ENCODE measurements at places on chromosomes 3 and 15.

DNA sequence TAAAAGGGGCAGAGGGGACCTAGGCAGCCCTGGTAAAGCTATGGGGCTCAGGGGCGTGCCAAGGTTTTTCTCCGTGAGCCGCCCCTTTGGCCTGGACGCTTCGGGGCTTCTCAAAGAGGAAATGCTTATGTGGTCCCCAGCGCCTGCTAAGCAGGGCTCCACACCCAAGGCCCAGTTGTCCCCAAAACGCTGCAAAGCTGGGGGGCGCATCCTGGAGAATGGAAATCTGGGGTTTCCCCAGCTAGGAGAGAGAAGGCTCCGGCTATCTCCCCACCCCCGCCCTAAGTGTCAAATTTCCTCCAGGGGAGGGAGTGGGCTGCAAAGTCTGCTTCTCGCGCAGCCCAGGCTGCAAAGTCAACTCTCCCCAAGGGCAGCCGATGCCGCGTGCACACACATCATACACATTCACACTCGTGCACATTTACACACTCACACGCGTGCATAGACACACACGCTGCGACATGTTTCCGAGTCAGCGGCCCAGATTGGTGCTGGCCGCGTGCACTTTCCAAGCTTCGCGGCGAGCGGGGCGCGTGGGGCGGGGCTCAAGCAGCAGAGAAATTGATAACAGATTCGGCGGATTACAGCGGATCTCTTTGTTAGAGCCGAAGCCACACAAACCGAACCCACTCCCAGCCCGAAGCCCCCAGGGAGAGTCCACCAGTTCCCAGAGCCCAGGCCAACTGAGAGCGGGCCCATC, 4.5 kb downstream of the WNT5A start:
- DNase-seq, result peak; percentile 26

DNA sequence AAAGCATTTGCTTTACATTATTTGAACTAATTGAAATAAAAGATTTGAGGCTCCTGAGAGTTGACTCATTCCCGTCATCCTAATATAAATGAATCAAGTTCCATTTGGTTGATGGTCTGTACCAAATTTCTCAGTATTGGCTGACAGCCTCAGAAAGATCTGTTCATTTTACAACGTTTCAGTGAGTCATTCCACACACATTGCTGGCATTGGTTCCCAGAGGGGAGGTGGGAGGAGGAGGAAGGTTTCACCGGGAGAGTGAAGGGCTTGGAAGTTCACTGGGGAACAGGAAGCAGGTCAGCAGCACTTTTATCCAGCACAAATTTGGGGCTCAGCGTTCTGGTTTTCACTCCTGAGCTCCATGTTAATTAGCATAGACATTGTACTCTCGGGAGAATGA, 176.7 kb upstream of the CADPS start:
- no peak for DNase-seq

GRCh38 chr3:165768680-165769079, 68.5 kb downstream of the BCHE start:
- no peak for DNase-seq

GRCh38 chr3:152574461-152575079, 260.4 kb upstream of the P2RY1 start:
- DNase-seq, result peak; percentile 26

- DNase-seq, result no peak
These were observed 106.1 kb downstream of the WDR76 start for GRCh38 chr15:43932907-43933306.

GRCh38 chr3:43156812-43157455, 51.1 kb upstream of the POMGNT2 start:
- no peak for DNase-seq

- no peak for DNase-seq
These were observed 299.3 kb upstream of the LYSMD4 start for GRCh38 chr15:100032358-100033085.

GRCh38 chr3:28268989-28269388, 27.6 kb downstream of the CMC1 start:
- no peak for DNase-seq

GRCh38 chr3:179227349-179227748, 23.6 kb downstream of the KCNMB3 start:
- DNase-seq, result no peak

- DNase-seq, result no peak
These were observed 19.6 kb downstream of the ZIC1 start for GRCh38 chr3:147428754-147429153.

DNA sequence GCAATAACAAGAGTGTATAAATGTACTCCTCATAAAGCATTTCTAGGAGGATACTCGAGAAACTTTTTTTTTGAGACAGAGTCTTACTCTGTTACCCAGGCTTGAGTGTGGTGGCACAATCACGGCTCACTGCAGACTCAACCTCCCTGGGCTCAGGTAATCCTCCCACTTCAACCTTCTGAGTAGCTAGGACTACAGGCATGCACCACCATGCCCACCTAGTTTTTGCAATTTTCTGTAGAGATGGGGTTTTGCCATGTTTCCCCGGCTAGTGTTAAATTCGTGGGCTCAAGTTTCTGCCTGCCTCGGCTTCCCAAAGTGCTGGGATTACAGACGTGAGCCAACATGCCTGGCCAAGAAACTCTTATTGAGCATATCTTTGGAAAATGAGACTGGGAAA, 59.1 kb upstream of the PHLDB2 start:
- DNase-seq, result no peak

DNA sequence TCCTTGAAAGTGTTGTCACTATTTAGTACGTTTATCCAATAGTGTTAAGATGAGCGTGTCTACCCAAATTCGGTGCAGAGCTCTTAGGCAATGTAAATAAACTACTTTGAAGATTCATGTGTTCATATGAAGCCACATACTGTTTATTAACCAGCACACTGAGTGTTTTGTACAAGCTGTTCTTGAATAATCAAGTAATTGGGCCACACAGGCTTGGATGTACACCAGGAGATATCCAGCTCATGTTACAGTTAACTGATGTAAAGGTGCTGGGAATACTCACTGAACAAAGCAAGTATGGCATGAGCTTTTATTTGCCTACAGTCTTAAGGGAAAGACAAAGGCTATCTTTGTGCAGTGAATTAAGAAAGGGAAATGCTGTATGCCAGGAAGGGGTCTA, 632 bp upstream of the DHX36 start:
- DNase-seq, result no peak

DNA sequence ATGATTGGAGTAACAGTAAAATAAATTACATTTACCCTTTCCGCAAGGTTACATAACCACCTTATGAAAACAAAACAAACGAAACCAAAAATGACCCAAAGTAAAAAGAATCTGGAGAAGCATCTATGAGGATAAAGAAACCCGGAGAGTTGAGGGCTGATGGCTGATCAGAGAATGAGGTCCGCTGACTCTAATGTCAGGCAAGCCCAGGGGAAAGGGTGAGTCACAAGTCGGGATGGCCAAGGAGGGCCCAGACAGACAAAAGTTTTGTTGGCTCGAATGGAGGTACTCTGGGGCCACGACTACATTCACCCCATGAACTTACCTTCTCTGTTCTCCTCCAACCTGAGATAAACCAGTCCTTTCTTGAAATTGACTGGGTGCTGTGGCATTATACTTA, 95.7 kb downstream of the RORA start:
- DNase-seq, result no peak

DNA sequence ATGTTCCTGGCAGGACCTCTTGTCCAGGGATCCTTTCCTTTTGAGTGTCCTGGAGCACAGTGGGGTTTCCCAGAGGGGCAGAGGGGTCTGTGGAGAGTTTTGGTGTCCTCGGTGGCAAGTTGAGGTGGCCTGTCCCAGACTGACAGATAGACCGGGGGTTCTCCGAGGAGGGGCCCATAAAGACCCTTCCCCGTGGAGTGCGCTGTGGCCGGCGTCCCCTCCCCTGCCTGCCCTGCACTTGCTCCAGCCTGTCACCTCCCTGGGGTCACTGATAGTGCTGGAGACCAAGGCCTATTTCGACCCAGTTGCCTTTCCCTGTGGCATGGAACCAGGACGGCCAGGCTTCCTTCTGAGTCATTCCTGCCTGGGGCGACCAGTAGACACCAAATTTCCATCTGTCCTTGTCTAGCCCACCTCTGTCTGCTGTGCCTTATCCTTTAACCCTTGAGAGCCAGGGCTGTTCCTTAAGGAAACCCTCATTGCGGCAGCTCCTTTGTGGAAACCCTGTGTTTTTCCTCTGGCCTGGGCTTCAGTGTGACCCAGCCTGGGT, 2.9 kb downstream of the MUC4 start:
- DNase-seq, result no peak

- no peak for DNase-seq
These were observed 84.5 kb downstream of the ZIC1 start for GRCh38 chr3:147493666-147494065.

- peak; percentile 16 for DNase-seq
These were observed 311.4 kb downstream of the PDCD6IP start for GRCh38 chr3:34109846-34110245.

GRCh38 chr3:31129241-31129640, 234.8 kb upstream of the GADL1 start:
- no peak for DNase-seq

DNA sequence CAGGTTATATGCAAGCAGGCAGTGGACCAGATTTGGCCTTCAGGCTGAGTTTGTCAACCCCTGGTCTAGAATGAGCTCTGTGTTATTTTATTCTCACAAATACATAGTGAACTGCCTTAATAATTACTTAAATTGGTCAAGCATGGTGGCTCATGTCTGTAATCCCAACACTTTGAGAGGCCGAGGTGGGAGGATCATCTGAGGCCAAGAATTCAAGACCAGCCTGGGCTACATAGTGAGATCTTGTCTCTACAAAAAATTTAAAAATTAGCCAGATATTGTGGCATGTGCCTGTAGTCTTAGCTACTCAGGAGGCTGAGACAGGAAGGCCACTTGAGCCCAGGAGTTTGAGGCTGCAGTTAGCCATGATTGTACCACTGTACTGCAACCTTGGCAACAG, 15.0 kb downstream of the PLS1 start:
- no peak for DNase-seq

DNA sequence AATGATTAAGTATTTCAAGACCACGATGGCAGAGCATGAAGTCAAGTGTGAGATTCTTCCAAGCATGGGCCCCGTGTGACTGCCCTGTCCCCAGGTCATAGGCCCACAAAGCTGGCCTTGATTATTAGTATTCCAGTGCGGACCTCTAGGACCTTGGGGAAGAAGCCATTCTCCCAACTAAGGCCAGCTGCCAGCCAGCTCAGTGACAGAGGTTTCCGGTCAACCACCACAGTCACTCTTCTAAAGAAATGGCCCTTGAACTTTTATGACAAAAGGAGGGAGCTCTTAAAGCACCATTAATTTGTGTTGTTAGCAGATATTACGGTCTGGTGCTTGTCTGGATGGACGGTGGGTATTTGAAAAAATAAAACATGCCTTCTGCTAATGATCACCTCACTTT, 28.0 kb downstream of the FAM3D start:
- DNase-seq, result no peak

GRCh38 chr15:69737916-69738315, 285.3 kb downstream of the RPLP1 start:
- no peak for DNase-seq

- DNase-seq, result no peak
These were observed 14.5 kb downstream of the EPHB1 start for GRCh38 chr3:134809427-134810051.

DNA sequence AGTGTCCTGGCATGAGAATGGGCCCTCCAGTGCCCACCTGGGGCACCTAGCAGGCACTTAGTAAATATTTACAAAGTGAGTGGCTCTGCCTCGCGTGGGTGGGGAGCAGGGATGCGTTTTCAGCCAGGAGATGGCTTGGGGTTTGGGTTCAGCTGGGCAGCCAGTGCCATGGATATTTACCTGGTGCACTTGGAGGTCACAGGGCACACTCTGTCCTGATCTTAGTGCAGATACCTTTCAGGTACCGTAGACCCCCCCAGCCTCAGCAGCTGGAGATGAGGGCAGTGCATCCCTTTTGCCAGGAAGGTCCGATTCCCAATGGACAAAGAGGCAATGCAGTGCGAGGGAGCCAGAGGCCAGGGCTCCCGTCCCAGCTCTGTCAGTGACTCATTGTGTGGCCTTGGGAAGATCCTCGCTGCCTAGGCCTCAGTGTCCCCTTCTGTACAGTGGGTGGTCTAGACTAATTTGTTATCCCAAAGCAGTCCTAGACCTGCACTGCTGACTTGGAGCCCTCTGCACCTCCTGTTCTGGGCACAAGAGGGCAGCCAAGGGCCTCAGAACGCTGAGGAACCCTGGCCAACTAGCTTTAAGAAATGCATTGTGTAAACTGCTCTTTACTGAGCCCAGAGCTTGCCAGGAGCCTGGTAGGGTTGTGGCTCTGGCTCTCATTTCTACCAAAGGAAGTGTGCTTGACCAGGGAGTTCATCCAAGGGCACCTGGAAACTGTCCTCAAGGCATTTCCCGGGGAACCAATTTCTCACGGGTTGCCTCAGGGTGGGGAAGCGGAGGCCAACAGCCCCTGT, 16.0 kb downstream of the HDAC11 start:
- peak; percentile 77 for DNase-seq

GRCh38 chr3:143643905-143644304, 204.4 kb downstream of the SLC9A9 start:
- DNase-seq, result no peak

- DNase-seq, result no peak
These were observed 9.2 kb downstream of the NFKBIZ start for GRCh38 chr3:101858464-101859030.

DNA sequence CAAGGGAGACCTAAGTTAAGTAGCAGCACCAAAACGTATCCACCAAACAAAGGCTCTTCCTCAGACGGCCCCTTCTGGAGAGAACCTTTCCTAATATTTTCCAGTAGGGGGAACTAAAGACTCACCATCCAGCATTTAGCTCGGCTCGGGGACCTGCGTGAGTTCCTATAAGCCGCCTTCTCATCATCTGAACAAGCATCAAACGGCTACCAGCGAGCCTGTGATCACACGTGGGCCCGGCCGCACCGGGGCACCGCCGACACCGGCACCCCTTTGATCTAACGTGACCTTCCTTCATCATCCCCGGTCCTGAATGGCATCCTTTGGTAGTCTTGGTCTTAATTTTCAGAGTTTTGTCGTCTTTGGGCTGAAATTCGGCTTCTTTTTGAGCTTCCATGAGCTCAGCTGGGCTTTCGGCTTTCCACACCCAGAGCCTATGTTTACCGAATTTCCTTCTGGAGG, 1.4 kb upstream of the ROBO2 start:
- peak; percentile 34 for DNase-seq

- DNase-seq, result no peak
These were observed 498.6 kb downstream of the NAALADL2 start for GRCh38 chr3:175357758-175358157.

DNA sequence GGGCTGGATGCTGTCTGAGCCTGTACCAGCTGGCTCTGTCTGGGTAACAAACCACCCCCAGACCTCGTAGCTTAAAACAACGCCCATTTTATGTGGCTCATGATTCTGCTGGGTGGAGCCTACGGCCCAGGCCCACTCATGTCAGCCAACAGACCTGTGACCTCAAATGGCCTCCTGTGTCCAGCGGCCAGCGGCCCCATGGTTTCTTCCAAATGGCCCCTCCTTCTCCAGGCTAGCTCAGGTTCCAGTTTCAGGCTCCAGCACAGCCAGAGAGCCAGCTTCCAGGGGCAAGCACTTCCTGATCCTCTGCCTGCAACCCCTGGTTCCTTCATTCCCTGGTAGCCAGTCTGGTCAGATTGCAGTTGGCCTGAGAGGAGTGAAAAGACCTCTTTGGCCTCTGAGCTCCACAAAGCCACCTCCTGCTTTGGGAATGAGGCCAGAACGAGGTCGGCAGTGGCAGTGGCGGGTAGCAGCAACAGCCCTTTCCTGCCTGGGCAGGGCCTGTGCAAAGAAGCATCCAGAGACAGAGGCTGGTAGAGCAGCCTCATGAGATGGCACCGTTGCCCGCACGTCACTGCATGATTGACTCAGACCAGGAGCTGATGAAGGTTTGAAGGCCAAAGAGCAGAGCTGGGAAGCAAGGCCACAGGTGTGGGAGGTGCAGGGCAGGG, 21.0 kb upstream of the PLXNA1 start:
- no peak for DNase-seq

- no peak for DNase-seq
These were observed 844.3 kb upstream of the SEMA6D start for GRCh38 chr15:46872981-46873330.

All from GM10248 (cell line).